ENCODE measurements at places on chromosomes 3 and 15. TPM values are rescaled to one million over a fixed set of nuclear protein-coding genes. Genes with fewer than 3 reads are reported as not detected.

DNA sequence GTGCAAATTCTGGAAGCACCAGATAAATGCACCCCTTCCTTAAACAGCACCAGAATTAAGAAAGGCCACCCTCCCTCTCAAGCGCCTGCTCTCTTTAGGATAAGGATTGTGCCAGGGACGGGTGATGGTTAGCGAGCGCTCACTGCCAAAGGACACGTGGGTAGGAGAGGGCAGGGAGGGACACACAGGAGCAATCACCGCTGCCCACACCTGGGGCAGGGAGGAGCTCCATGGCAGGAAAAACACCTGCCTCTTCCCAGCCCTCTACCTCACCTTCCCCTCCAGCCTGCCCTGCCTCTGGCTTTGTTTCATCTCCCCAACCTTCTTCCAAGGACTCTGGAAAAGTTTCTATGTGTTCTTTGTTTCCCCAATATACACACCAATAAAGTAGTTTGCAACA is 7.3 kb upstream of the SPATA12 start:
- H3K27ac ChIP-seq = no peak overlapping the region
- no peaks in the 10 kb centered on the region for H3K36me3 ChIP-seq
- no peaks in the 10 kb centered on the region for H3K27me3 ChIP-seq
- DNase-seq = no peak
- no peaks in the 10 kb centered on the region for H3K4me1 ChIP-seq

DNA sequence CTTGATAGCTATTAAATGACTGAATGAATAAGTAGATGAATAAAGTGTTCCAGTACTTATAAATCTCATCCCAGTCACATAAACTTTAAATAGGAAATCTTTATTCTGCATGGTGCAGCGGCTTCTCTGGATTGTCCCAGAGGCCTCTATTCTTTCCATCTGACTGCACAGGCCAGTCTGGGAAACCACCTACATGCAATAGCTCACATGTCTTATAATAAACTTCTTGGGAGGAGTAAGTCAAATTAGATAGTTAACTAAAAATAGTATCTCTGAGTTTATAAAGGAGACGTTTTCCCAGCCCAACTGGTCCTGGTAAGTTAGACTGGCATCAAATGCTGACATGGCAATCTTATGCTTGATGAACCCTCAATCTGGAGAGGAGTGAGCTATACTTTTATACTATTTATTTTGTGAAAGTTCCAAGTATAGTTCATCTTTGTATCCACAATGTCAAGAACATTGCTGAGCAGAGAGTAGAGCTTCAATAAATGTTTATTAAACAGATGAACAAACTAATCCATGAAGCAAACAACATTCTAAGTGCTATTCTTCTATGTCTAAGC is 417.6 kb downstream of the TIGIT start:
- H3K4me3 ChIP-seq = no peak overlapping the region
- H3K27ac ChIP-seq = peak overlapping the region; percentile 49
- DNase-seq = no peak
- H3K27me3 ChIP-seq = no peaks in the 10 kb centered on the region
- no peaks in the 10 kb centered on the region for H3K36me3 ChIP-seq

IL17RD gene
- total RNA-seq = 5.1 TPM

DUOX1 gene
- total RNA-seq = not detected

DNA sequence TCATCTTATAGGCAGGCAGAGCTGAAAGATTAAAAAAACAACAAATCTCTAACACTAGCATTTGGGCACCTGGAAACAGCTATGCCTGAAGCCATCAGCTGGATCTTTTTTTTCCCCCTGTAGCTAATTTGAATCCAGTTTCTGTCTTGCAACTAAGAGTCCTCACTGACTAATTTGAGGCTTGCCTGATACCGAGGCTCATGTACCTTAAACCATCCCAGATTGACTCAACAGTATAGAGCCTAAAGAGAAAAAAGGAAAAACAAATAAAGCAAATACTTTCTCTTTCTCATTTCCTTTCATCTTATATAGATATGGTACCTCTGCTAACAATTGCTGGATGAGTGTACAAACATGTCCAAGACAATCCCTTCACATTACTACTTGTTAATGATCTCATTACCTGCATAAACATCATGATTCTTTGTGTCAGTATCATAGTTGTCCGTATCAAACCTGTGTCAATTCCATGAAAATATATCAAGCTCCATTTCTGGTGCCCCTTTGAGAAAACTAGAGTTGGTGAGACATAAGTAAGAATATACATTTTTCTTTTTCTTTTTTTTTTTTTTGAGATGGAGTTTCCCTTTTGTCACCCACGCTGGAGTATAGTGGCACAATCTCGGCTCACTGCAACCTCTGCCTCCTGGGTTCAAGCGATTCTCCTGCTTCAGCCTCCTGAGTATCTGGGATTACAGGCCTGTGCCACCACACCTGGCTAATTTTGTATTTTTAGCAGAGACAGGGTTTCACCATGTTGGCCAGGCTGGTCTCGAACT is 43.1 kb downstream of the BHLHE40 start:
- peaks cover 63% of the 10 kb centered on the region for H3K4me1 ChIP-seq
- no peaks in the 10 kb centered on the region for H3K27me3 ChIP-seq
- DNase-seq = no peak
- peak overlapping the region; percentile 93 for H3K27ac ChIP-seq
- H3K36me3 ChIP-seq = no peaks in the 10 kb centered on the region
- no peak overlapping the region for H3K4me3 ChIP-seq

CPEB1 gene
- 2.7 TPM for total RNA-seq

TP63 gene
- total RNA-seq = 0.46 TPM

GRCh38 chr15:70053001-70053715 is 44.6 kb downstream of the TLE3 start:
- H3K27ac ChIP-seq = no peak overlapping the region
- no peak overlapping the region for H3K4me3 ChIP-seq
- no peaks in the 10 kb centered on the region for H3K27me3 ChIP-seq
- H3K4me1 ChIP-seq = no peaks in the 10 kb centered on the region
- H3K36me3 ChIP-seq = peaks cover 54% of the 10 kb centered on the region

KLHL40 gene
- total RNA-seq = not detected

KBTBD13 gene
- not detected for total RNA-seq

GRCh38 chr3:95177096-95177495 is 1114.2 kb downstream of the NSUN3 start:
- H3K27ac ChIP-seq = no peak overlapping the region
- no peak for DNase-seq
- no peaks in the 10 kb centered on the region for H3K36me3 ChIP-seq
- no peak overlapping the region for H3K4me3 ChIP-seq
- no peaks in the 10 kb centered on the region for H3K27me3 ChIP-seq

ANKUB1 gene
- total RNA-seq = not detected

DNAJC19 gene
- 34.1 TPM for total RNA-seq

SCAANT1 gene
- total RNA-seq = not detected

DNA sequence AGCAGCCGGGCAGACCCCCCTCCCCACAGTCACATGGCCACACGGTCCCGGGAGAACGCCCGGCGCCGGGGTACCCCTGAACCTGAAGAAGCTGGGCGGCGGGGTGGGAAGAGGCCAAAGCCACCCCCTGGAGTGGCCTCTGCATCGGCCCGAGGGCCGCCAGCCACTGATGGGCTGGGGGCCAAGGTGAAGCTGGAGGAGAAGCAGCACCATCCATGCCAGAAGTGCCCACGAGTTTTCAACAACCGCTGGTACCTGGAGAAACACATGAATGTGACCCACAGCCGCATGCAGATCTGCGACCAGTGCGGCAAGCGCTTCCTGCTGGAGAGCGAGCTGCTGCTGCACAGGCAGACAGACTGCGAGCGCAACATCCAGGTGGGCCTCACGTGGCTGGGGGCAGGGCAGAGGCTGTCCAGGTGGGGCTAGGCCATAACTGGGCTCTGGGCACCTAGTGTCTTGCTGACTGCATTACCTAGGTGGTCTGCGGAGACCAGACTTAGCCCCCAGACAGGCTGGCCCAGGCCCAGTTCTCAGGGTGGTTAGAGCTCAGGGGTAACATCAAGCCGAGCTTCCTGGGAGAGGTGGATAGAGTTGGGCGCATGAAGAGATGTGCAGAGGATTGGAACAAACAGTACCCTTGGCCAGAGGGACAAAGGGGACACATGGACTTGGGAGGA is 6.1 kb downstream of the ZBTB47 start:
- H3K27ac ChIP-seq = peak overlapping the region; percentile 38
- no peak overlapping the region for H3K4me3 ChIP-seq
- H3K36me3 ChIP-seq = peaks cover 18% of the 10 kb centered on the region
- H3K4me1 ChIP-seq = peaks cover 20% of the 10 kb centered on the region
- no peak for DNase-seq
- no peaks in the 10 kb centered on the region for H3K27me3 ChIP-seq

- DNase-seq = no peak
- H3K4me3 ChIP-seq = no peak overlapping the region
- peaks cover 2% of the 10 kb centered on the region for H3K36me3 ChIP-seq
- H3K4me1 ChIP-seq = peaks cover 69% of the 10 kb centered on the region
- no peaks in the 10 kb centered on the region for H3K27me3 ChIP-seq
- peak overlapping the region; percentile 91 for H3K27ac ChIP-seq
These were observed 7.1 kb downstream of the SCAMP2 start for GRCh38 chr15:74866090-74866489.

DNA sequence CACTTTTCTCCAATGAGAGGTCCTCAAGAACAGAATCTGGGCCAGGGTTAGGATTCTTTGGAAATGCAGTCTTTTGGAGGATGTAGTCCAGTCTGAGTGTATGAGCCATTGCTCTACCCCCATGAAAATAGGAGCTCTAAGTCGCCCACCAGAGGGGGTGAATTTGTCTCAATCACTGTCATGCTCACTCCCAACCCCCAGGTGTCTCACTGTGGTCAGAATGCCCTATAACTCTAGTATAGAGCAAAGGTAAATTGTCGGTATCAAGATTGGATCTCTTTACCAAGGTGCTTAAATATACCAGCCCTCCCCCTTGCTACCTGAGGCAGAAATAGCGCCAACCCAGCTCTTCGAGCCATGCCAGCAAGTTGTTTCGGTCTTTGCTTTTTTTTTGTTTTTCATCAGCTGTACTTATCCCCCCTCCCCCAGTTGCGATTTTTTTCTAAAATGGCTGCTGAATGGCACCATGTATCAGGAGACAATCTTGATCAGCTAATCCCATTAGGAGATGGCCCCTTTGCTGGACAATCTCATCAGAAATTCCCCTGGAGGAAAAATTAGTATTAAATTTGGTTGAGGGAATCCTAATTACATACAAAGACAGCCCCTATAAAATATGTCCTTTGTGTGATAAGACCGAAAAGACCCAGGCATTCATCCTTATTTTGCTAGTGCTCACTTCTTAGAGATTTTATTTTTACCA is 130.7 kb downstream of the EBLN2 start:
- H3K36me3 ChIP-seq = no peaks in the 10 kb centered on the region
- peaks cover 17% of the 10 kb centered on the region for H3K4me1 ChIP-seq
- DNase-seq = no peak
- H3K4me3 ChIP-seq = no peak overlapping the region
- H3K27ac ChIP-seq = no peak overlapping the region

C3orf52 gene
- 2.1 TPM for total RNA-seq

DNA sequence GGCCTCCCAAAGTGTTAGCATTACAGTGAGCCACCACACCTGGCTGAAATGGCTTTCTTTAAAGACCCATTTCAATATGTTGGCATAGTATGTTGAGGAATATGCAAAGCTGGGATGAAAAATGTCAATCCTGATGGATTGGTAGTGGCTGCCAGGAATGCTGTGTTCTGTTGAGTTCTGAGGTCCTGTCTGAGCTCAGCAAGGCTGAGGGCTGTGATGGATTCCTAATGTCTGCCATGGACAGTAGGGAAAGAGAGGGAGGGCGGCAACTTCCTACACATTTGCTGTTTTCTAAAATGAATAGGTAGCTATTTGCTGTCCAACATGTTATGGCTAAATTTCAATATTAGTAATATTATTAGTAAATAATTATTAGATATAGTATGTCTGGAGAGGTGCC is 8.2 kb downstream of the RAB8B start:
- no peak for DNase-seq
- no peak overlapping the region for H3K27ac ChIP-seq
- no peaks in the 10 kb centered on the region for H3K27me3 ChIP-seq
- no peaks in the 10 kb centered on the region for H3K36me3 ChIP-seq
- no peak overlapping the region for H3K4me3 ChIP-seq

DNA sequence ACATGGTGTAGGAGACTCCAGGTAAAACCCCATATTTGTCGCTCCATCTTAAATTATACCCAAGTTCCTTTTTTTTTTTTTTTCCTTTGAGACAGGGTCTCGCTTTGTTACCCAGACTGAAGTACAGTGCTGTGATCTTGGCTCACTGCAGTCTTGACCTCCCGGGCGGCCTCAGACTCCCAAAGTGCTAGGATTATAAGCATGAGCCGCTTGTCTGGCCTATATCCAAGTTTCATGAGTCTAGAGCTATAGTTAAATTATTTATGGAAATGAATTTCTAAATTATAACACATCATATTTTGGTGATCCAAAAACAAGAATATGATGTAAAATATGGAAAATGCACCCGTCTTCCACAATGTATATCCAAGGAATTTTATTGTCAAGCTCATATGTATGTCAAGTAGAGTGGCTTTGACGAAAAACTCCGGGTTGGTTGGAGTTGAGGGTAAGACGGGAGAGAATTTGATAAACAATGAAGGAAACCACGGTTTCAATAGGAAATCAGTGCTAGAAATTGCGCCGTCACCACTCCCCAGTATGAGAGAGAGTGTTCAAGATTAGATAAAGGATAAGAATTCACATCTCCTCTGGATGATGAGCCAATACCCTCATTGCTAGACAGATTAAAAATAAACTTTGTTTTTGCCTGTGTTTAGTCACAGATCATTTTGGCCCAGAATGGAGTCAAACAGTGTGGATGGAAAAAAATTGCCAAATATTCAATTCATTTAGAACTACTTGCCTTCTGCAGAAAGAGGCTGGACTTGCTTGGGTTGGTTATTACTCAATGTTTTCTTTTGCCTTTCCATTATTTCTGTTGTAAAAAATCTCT is 209.2 kb upstream of the NR2F2 start:
- H3K4me1 ChIP-seq = peaks cover 22% of the 10 kb centered on the region
- no peaks in the 10 kb centered on the region for H3K36me3 ChIP-seq
- H3K4me3 ChIP-seq = no peak overlapping the region
- DNase-seq = no peak

SLC22A13 gene
- total RNA-seq = 0.97 TPM

DNA sequence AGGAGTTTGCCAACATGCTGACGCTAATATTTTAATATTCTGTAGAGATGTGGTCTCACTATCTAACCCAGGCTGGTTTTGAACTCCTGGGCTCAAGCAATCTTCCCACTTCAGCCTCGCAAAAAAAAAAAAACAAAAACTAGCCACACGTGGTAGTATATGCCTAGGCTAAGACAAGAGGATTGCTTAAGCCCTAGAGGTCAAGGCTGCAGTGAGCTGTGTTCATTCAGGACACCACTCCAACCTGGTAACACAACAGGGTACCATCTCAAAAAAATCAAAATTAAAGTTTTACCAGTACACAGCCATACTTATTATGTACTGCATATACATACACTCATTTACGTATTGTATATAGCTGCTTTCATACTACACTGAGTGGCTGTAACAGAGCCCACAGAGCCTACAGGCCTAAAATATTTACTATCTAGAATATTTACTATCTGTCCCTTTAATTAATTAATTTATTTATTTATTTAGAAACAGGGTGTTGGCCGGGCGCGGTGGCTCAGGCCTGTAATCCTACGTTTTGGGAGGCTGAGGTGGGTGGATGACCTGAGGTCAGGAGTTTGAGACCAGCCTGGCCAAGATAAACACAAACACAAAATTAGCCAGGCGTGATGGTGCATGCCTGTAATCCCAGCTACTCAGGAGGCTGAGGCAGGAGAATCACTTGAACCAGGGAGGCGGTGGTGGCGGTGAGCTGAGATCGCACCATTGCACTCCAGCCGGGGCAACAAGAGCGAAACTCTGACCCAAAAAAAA is 23.2 kb downstream of the SMARCC1 start:
- no peaks in the 10 kb centered on the region for H3K27me3 ChIP-seq
- H3K27ac ChIP-seq = no peak overlapping the region
- H3K4me1 ChIP-seq = peaks cover 10% of the 10 kb centered on the region
- no peak overlapping the region for H3K4me3 ChIP-seq
- DNase-seq = no peak

Measured in chondrocyte (in vitro differentiated cells).